Stimulated activated CD8-positive, alpha-beta memory T cell treated with anti-CD3 and anti-CD28 coated beads, Interleukin-15, amount 100 ng/mL, for 1 hour (primary cell): ENCODE measurements at places on chromosomes 5 and 9.

DNA sequence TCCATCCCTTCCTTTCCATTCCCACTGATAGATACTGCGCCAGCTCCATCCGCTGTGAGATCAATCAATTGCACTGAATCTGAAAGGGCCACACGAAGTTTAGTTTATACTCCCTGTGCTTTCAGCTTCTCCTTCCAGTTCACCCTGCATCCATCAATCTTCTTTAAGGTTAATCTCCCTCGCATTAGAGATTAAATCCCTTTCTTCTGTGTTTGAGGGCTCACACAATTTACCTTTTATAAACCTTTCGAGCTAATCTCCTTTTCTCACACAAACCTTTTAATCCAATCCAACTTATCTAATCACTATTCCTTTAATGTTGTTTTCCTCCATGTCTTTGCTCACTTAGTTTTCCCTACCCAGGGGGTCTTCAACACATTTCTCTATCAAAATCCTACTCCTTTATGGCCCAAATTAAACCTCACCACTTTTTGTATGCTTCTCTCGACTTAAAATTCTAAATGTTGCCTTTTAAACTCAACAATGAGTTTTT lies 64.6 kb upstream of the HAPLN1 start:
- DNase-seq, result no peak

DNA sequence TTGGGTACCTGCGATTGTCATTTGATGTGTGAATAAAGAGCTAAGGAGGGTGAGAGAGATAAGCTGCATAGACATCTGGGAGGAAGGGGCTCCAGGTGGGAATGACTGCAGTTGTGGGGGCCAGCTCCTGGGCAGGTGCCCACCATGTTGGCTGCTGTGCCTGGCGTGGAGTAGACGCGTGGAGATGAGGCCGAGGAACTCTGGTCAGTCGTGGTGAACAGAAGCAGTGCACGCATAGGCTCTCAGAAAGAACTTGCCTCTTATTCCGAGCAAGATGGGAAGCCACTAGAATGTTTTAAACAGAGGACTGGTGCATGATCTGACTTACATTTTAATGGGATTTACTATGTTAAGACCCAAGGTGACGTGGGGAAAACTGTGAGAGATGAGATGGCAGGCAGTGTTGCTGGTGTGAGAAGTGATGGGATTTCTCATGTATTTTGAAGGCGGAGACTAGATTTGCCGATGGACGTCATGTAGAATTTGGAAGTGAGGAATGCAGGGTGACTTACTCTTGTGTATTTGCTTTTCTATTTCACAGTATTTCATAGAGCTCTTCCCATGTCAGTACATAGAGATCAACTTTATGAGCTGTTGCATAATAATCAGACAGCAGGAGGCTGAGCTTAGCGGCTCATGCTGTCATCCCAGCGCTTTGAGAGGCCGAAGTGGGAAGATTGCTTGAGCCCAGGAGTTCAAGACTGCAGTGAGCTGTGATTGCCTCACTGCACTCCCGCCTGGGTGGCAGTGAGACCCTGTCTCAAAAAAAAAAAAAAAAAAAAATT lies 71.1 kb downstream of the EHMT1 start:
- no peak for DNase-seq

DNA sequence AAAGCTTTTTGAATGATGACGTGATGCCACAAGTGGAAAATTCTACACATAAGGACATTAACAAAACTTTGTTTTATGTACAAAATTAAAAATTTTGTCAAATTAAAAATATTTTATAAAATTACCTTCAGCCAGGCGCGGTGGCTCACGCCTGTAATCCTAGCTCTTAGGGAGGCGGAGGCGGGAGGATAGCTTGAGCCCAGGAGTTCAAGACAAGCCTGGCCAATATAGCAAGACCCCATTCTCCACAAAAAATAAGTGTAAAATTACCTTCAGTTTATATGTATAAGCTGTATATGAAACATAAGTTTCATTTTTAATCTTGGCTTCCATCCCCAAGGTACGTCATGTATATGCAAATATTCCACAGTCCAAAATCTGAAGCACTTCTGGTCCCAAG lies 40.9 kb downstream of the CDK7 start:
- DNase-seq, result no peak

GRCh38 chr9:121718501-121718900 lies 67.1 kb downstream of the DAB2IP start:
- no peak for DNase-seq

GRCh38 chr5:10456583-10457420 lies 15.1 kb downstream of the ROPN1L start:
- no peak for DNase-seq
